ENCODE measurements at places on chromosomes 12 and 14. TPM values are rescaled to one million over a fixed set of nuclear protein-coding genes. Genes with fewer than 3 reads are reported as not detected.

DNA sequence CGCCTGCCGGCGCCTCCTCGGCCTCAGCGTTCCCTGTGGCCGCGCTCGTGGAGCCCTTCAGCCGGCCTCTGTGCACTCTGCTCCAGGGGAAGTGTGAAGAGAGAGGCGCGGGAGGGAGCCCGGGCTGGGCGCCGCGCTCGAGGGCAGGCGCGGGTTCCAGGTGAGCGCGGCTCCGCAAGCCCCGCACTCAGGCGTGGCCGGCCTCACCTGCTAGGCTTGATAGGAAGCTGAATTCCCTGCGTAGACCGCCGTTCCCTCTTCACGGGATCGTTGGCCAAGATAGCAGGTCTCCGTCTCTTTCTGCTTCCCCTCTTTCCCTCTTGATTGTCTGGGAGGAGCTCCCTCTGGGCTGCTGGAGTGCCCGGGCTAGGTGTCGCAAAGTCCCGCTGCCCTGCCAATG lies 89.7 kb downstream of the ASCL4 start:
- no peak for DNase-seq

DNA sequence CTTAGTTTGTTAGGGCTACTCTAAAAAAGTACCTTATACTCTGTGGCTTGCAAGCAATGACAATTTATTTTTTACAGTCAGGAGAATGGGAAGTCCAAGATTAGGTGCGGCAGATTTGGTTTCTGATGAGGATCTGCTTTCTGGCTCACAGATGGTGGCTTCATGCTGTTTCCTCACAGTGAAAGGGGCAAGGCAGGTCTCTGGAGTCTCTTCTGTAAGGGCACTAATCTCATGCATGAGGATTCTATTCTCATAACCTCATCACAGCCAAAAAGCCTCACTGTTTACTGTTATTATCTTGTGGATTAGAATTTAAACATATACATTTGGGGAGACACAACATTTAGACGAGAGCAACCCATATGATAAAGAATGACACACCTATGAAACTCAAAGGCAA lies 1957.4 kb upstream of the SEL1L start:
- DNase-seq, result no peak

DNA sequence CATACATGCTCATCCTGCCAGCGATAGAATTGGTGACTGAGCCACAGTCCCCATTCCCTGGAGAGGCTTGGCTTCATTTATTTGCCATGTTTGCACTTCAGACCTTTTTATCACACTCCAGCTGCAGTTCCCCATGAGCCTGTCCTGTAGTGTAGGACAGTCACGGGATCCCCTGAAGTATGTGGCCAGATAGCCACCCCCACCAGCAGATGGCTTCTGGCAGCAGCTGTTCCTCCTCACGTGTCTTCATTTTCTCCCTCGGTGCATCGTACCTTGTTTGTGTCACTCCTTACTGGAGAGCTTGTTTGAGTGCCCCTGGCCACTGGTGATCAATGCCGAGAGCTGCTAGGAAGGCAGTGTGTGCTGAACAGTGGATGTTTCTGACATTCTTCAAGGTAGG lies 40.2 kb downstream of the UBE3B start:
- no peak for DNase-seq

GRCh38 chr14:99982537-99983250 lies 82.5 kb upstream of the EVL start:
- peak; percentile 60 for DNase-seq

DNA sequence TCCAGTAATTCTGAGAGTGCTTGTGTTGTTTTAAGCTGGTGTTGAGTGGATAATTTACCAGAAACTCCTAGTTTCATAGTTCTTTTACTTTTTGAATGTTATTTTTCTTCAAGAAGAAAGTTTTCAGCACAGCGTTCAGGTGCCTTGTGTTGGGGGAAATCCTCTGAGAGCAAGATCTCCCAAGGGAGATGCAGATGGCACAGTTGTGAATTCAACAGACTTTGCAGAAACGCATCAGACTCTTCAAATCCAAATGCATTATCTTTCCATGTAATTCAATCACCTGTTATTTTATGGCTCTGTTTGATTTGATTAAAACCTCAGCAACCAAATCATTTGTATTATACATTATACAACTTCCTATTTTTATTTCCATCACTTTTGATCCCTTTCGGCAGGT lies 439.9 kb downstream of the EGLN3 start:
- no peak for DNase-seq

- no peak for DNase-seq
Observed at GRCh38 chr14:93458234-93458633, 27.5 kb downstream of the UNC79 start.

DNA sequence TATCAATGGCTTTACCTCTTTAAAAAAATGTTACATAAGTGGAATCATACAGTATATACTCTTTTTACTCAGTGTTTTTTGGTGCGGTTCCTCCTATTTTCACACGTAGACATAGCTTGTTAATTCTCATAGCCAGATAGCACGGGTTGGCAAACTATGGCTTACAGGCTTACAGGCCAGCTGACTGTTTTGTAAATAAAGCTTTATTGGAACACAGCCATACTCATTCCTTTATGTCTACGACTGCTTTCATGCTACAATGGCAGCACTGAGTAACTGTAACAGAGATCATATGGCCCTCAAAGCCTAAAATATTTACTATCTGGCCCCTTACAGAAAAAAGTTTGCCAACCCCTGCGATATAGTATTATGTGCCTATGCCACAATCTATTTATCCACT lies 5.8 kb upstream of the DAAM1 start:
- DNase-seq, result no peak

DNA sequence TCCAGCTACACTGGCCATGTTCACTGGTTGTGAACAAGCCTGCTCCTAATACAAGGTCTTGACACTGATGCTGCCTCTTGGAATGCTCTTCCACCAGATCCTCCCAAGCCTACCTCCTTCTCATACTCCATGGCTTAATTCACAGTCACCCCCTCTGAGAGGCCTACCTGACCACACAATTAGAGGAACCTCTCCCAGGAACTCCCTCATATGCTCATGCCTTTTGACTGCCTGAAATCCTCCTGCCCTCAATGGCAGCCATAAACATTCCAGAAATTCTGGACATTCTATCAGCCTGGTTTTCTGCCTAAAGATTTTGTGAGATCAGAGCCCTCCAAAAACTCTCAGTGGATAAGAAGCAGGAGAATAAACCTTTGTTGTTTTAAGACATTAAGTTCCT lies 340.2 kb downstream of the C12orf75 start:
- no peak for DNase-seq

Gene NCAPD2
- polyA plus RNA-seq, result 88.5 TPM

Gene SAMD15
- polyA plus RNA-seq, result 3.0 TPM

Gene FOS
- polyA plus RNA-seq, result 1,318 TPM

Gene KMT2D
- polyA plus RNA-seq, result 47.8 TPM

Measured in right lung (tissue), 10 donors.